ENCODE measurements at places on chromosomes 16 and 17.

DNA sequence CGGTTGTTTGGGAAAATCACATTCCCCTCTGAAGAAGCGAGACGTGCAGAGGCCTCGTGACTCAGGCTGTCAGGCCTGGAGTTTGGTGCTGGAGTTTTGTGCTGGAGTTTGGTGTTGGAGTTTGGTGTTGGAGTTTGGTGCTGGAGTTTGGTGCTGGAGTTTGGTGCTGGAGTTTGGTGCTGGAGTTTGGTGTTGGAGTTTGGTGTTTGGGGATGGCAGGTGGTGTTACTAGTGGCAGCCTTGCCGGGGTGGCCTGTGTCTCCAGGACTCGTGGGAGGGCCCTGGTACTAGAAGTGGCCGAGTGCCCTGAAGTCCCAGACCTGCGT lies 12.6 kb downstream of the TBC1D24 start:
- peak; percentile 33 for DNase-seq

DNA sequence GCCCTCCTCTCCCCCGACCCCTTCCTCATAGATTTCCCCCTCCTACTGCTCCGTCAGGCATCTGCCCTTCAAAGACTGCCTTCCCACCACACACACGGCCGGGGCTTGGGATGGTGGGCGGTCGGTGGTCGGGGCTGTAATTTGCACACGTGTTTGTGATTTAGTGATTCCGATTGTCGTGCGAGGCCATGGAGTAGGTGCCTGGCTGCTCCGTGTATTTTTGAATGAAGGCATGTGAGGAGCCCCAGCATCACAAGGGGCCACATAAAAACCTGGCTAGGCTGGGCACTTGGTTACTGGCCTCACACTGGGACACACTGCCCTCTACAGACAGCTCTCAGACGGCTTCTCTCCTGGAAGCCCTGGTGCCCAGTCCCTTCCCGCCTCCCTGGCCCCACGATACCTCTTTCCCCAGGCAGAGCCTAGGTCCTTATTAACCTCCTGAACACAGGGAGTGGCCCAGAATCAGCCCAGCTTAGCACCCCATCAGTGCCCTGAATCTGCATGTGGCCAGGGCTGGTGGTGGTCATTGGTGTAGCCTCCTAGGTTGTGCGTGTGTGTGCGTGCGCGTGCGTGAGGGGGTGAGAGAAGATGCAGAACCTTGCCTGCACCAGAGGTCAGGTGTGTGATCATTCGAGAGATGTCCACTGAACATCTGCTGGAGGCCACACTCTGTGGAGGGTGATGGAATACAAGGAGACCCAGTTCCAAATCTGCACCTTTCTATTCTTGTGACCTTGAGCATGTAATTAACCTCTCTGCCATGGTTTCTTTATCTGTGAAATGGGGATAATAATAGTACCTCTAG lies 1.3 kb upstream of the SOCS1 start:
- peak; percentile 93 for DNase-seq

DNA sequence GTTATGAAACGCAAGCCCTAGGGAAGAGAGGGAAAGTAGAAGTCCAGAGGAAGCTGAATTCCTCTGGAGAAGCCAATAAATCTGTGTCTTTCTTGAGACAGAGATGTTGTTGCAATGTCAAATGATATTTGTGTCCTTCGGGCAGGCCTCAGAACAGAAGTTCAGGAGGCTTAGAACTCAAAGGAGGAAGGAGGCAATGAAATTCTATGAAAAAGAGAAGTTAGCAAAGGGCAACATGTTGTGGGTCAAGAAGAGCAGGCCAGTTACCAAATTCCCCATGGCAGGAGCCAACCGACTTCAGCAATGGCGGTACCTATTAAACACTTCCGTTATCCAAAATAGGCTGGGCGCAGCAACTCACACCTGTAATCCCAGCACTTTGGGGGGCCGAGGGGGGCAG lies 109.0 kb upstream of the DHX40 start:
- DNase-seq, result no peak

DNA sequence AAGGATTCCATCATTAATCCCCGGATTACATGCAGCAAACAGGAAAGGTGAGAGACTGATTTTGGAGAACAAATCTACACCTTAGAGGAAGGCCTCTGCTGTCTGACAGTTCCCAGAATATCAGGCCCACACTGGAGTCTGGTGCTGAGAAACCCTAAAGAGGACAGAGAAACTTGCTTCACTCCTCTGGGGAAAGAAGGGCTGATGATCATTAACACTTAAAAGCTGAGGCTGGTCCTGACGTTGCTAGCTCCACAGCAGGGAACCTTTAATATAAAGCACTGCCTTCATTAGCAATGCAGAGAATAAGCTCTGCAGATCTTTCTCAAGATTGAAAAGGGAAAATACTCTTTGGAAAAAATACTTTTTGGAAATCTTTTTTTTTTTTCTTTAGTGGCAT lies 1472.4 kb upstream of the GOT2 start:
- peak; percentile 60 for DNase-seq

DNA sequence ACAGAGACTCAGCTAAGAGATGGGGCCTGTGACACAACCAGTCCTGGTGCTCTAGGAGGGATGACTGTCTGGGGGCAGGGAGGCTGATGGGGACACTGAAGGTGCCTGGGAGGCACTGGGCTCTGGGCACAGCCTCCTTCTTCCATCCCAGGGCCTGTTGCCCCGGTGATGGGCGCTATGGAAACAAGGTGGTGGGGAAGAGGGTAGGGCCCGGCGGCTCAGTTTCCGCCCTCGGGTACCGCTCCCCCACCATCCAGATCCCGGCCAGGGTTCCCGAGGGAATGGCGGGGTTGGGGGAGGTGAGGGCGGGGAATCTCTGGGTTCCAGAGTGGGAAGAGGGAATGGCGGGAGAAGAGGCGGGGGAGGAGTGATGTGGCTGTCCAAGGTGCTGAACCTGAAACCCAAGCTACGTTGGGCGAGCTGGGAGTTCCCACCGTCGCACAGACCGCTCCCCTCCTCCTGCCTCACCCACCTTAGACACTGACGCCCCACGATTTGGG lies 981 bp downstream of the KCNH4 start:
- peak; percentile 96 for DNase-seq

DNA sequence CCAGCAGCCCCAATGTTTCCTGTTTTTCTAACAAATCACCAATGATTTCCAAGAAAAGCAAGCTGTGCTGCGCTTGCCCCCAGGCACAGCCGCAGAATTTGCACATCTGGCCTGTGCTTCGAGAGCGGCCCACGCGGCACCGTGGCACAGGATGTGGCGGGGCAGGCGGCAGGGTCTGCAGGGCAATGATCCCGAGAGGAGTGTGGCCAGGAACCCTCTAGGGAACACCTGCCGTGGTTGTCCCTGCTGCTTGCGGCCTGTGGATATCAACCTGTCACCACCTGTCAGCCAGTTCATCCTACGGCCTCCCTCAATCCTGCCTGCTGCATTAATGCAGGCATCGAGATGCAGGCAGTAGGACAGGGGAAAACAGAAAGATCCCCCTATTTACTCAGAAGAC lies 24.0 kb downstream of the PIK3R5 start:
- no peak for DNase-seq

DNA sequence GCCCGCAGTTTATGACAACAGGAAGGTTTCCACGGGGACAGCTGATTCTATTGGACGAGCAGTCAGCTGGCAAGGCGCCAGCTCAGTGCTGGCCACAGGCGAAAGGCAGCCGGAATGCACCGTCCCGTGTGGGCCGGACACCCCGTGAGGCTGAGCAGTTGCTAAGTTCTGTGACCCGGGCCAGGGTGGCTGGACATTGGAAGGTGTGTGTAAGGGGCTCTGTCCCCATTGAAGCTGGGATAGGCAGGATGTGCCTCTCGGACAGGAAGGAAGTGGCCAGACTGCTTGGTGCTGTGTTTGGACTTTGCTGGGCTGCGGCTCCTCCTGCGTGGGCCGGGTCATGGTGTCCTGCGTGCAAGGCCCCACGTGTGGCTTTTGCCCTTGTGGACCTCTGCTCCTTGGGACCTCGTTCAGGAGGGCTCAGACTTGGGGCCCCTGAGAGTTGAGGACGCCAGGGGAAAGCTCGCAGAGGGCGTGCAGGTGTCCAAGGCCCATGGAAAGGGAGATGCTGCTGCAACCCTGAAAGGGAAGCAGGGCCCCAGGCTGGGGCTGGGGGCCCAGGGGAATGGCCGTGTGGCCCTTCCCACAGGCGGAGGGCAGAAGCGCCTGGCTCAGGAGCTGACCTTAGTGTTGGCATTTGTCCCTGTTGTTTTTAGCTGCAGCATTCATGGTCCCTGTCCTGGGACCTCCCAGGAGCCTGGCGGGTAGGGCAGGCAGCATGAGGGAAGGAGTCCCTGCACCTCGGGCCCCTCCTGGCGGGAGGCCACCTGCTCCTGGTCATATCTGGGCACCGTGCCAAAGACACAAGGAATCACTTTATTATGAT lies 10.0 kb downstream of the BAIAP2 start:
- no peak for DNase-seq

GRCh38 chr16:85619101-85619891 lies 6.2 kb downstream of the GSE1 start:
- no peak for DNase-seq

DNA sequence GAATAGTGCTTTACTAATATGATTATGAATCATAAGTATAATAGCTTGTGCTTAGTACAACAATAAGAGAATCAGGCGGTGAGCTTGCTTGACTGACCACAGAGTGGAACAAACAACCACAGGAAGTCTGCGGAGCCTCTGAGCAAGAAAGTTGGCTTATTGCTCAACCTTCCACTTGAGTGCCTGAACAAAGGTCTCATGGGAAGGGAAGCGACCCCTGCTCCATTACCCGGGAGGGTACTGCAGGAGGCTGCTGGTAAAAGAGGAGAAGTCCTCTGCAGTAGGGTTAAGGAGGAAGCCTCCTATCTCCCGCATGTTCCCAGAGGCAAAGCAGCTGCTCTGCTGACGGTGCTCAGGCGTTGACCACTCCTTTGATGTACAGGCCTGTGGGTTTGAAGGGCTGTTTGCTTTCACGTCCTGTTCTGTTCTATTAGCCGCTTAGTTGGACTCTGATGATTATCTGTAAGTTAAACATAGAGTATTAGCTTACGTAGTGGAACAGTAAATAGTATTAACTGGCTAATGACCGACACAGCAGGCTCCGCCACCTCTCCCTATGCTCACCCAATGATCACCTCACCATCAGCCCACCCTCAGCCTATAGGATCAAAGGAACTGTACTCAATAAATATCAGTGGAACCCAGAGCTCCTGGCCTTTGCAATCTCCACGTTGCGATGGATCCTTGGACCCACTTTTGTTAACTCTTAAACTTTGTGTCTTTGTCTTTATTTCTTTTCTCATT lies 17.5 kb downstream of the ALOX15B start:
- peak; percentile 53 for DNase-seq

GRCh38 chr16:28549301-28549899 lies 4.3 kb upstream of the SGF29 start:
- no peak for DNase-seq

Data from endodermal cell (in vitro differentiated cells).